SW 1271 (cell line): ENCODE measurements at places on chromosomes 3 and 15.

- DNase-seq, result no peak
These were observed 18.7 kb upstream of the PDCD6IP start for GRCh38 chr3:33779751-33780150.

- DNase-seq, result no peak
These were observed 387.6 kb upstream of the CBLB start for GRCh38 chr3:106256249-106256957.

GRCh38 chr3:30518181-30518864 is 88.1 kb upstream of the TGFBR2 start:
- DNase-seq, result no peak

DNA sequence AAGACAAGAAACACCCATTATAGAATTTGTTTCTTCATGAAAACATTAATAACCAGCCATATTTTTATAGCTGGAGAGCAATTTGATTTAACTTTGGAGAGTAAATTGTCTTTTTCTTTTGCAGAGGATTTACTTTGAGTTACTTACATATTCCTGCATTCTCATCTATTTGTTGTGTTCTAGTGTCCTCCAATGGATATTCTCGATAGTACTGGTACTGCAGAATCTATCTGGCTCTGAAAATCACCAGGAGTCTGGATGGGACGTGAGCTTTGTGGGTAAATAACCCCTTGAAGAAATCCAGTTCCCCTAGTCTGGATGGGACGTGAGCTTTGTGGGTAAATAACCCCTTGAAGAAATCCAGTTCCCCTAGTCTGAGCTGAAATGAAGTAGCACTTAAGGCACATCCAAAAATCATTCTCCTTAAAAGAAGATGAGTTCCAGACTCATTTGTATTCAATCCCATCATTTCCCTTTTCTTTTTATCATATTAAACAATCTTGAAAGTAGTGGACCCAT is 294.1 kb upstream of the UBE2E2 start:
- DNase-seq, result no peak

- no peak for DNase-seq
These were observed 358.6 kb upstream of the BCHE start for GRCh38 chr3:166195808-166196207.

DNA sequence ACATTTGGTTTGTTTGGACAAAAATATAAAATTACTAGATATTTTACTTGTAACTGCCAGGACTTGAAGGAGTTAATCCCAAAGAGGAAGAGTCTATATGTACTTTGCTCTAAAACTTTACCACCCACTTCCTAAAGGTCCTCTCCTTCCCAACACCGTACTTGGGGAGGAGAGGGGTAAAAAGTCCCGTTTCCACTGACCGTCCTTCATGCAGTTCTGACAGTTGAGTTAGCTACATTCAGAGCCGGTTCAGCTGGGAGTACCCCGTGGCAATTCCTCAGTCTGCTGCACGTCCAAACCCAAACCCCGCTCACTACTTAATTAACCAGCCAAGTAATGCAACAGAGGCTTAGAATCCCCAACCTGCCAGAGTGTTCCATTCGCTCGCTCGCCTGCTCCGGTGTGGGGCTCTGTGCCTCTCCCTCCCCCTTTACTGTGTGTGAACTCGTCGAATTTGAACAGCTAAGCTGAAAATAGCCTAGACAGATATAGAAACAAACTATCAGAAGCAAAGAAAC is 519.7 kb downstream of the FOXP1 start:
- no peak for DNase-seq

GRCh38 chr3:184565421-184566211 is 4.0 kb downstream of the EPHB3 start:
- no peak for DNase-seq

DNA sequence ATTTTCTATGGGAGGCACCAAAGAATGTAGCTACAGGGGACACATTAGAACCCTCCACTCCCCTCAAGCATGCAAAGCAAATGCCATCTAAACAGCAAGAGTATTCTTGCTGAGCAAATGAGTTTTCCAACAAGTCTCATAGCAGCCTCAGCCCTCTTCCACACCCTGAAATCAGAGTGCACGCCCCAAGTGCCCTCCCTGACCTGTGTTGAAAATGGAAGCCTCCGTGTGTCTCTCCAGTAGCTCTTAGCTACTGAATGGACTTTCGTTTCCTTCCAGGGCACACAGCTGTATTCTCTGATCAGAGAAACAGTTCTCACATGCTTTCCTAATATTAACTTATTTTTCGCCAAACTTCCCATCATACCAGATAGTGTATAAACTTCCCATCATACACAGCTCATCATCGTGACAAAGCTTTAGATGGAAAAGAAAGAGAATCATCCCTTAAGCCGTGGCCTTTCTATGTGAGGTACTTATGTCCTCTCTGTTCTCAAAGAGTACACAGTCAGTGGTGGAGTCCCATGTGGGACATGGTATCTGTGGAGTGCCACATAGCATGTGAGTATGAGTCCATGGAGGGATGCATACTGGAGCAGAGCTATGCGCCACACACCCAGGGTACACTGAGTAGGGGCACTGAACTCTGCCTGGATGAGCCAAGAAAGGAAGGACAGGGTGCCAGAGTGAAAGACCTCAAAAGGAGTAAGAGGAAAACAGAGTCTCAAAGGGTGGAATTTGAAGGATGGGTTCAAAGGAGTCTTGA is 434.5 kb downstream of the MCTP2 start:
- no peak for DNase-seq

GRCh38 chr15:69669446-69669845 is 216.8 kb downstream of the RPLP1 start:
- no peak for DNase-seq

GRCh38 chr15:62068071-62068809 is 1.5 kb downstream of the C2CD4A start:
- DNase-seq, result peak; percentile 29

GRCh38 chr3:53160061-53160659 is 849 bp upstream of the PRKCD start:
- no peak for DNase-seq

- DNase-seq, result no peak
These were observed 33.4 kb downstream of the EIF3J start for GRCh38 chr15:44570361-44570760.

DNA sequence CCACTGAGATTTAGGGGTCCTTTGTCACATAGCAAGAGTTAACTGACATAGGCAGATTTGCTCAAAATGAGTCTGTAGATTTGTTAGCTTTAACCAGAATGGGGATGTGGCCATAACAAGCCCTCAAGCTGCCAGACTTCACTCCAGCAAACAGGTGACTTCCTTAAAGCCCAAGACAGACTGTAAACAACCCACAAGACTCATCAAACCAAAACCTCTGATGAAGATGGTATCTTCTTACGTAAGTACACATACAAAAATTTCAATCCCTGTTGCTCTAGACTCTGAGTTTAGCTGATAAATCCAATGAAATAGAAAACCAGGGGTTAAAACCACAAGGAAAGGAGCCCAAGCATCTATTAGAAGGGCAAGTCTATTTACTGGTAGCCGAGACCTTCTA is 18.2 kb upstream of the ZBTB20 start:
- no peak for DNase-seq

DNA sequence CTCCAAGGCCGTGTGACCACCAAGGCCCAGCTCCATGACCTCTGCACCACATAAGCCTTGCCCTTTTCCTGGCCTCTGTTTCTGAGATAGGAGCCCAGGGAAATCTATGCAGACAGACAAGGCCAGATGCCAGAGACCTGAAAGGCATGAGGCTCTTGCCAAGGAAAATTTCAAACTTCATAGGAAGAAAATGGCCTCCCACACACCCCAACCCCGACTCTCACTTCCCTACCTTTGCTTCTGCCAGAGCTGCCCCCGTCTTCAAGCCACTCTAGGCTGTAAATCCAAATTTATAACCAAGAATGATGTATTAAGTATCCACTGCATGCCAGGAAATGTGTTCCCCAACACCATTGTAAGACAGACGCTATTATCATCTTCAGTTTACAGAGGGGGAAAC is 65.5 kb upstream of the HRH1 start:
- DNase-seq, result no peak

- no peak for DNase-seq
These were observed 34.9 kb upstream of the KLHL6 start for GRCh38 chr3:183590442-183590841.

DNA sequence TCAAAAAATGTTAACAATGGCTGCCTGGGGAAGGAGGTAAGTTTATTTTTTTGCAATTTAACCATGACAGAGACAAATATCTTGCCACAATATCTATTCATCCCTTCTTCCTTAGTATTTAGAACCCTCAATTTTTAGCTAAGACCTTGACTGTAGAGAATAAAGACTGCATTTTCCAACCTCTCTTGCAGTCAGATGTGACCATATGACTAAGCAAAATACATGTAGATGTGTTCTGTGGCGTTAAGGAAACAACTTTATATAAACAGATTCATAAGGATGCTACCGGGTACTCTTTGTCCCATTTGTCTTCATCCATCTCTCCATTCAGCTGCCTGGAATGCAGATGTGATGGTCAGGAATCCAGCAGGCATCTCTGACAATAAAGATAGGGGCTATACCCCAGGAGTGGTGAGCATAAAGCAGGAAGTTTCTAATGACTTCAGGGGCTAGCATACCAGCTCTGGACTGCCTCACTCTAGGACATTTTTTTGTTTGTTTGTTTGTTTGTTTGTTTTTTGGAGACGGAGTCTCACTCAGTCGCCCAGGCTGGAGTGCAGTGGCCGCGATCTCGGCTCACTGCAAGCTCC is 41.1 kb downstream of the LHFPL4 start:
- no peak for DNase-seq

DNA sequence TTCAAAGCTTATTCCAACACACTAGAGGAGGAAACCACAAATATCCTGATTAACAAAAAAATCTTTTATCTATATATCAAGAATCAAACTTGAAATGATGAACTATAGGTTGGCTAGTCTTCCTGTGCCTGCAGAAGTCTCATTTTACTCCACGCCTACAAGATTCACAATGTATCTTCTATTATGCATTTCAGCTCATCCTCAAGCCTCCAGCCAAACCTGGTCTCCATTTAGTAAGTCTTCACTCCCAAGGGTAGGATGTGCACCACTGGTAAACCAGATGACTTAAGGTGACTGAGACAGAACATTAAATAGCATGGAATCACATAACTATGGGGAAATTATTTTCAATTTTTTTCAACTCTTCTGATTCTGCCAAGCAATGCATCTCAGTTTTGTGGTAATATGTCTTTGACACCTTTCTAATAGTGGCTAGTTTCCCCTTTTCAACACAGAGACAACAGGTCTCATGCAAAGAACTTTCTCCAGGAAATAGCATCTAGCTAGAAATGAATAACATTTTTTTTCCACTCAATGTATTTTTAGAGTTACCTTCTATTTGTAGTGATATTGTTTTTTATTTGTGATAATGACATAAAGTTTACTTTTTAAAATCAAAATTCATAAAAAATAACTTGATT is 166.9 kb downstream of the TNIK start:
- no peak for DNase-seq

DNA sequence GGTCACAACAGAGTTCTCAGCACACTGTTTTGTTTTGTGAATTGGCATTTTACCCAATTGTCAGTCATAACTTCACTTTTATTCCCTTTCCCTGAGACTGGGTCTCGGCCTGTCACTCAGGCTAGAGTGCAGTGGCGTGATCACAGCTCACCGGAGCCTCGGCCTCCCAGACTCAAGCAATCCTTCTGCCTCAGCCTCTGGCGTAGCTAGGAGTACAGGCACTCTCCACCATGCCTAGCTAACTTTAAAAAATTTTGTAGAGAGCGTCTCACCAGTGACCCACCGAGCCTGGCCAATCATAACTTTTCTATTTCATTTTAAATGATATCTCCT is 26.5 kb downstream of the TRIM71 start:
- no peak for DNase-seq

GRCh38 chr3:66604481-66604880 is 103.7 kb upstream of the LRIG1 start:
- no peak for DNase-seq

- no peak for DNase-seq
These were observed 74.3 kb upstream of the TSEN2 start for GRCh38 chr3:12409684-12410596.
